ENCODE measurements at places on chromosomes 3 and 15.

GRCh38 chr3:168615493-168616020 is 519.8 kb upstream of the GOLIM4 start:
- DNase-seq = no peak

- DNase-seq = no peak
These were observed 322.5 kb upstream of the ICE2 start for GRCh38 chr15:60801395-60801794.

DNA sequence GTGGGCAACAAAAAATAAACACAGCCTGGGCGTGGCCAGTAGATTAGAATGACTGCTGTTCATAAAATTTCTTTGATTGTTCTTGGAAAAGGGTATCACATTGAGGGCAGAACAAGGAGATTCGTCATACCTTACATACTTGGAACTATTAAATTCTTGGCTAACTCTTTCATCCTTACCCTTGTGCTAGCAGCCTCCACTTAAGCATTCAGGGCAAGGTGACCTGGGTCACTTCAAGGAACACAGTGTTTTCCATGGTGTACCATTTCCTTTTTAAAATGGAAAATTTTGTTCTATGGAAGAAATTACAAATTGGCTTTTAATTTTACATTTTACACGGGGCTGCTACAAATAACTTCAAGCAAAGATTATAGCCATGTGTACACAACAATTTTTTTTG is 60.8 kb downstream of the MINDY4B start:
- DNase-seq = no peak

GRCh38 chr3:61701011-61701410 is 139.6 kb downstream of the PTPRG start:
- no peak for DNase-seq

GRCh38 chr3:134533493-134533892 is 47.6 kb downstream of the CEP63 start:
- DNase-seq = no peak

DNA sequence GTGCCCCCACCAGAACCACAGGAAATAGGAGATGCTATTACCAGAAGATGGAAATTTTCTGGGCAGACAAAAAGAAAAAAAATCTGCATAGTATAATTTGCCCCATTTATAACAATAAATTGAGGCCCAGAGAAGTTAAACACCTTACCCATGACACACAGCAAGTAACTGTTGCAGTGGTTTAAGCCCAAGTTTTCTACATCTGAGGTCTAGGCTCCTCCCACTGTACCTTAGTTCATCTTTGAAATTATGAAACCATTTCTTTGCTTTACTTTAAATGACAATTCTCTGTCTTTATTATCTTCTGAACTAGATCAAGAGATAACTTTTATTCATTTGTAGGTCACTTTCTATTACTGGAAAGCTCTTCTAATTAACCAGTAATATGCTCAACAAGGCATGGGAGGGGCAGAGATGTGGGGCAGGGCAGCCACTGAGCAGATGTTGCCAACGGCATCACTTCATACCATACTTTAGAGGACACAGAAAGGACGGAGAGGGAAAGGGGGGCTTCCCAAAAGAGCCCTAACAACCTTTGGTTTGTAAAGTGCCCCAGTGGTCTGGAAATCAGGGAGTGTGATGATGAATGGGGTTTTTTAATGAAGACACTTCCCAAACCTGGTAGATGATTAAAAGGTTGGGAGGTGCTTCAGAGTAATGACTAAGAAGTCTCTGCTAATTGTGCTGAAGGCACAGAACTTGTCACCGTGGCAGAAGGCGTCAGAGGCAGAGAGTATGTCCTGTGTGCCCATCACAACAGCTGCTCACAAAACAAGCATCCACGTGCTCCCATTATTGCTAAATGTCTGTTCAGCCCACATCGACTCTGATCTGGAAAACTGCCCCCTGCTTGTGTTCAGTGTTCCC is 342.5 kb downstream of the SHQ1 start:
- DNase-seq = no peak

- DNase-seq = no peak
These were observed 84.1 kb downstream of the WNT5A start for GRCh38 chr3:55402886-55403609.

- DNase-seq = no peak
These were observed 70.5 kb upstream of the FOXB1 start for GRCh38 chr15:59933607-59934006.

DNA sequence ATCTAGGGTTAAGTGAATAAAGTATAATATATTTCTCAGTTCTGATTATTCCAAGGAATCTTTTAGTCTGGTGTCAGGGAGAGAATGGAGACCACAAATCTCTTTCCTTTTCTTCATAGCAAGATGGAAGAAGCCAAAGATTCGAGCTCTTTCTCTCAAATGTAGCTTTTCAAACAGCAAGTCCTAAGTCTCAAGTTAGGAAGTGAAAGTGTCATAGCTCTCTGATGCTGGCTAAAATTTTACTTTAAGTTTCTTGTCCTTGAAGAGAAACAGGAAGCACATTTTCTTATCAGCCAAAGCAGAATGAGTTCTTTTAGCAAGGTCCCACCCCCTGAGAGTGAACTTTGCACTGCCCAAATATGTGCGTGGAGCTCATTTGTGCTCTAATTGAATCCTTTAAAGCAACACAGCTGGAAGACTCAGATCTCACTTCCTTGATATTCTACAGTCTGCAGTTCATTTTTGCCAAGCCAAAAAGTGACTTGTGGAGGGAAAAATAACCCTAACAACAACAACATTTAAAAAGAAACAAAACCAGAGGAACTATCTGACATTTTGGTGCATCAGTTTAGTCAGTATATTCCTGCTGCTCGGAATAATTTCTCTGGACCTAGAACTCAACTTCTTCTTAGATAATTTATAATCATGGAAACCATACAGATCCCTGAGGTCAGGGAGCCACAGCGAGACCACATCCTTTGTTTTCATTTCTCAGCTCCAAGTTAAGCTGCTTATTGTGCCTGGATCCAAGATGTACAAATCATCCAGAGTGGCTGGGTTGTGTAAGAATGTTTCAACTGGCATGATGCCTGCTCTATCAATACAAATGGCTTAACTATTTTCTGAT is 238.7 kb upstream of the P2RY1 start:
- DNase-seq = no peak

DNA sequence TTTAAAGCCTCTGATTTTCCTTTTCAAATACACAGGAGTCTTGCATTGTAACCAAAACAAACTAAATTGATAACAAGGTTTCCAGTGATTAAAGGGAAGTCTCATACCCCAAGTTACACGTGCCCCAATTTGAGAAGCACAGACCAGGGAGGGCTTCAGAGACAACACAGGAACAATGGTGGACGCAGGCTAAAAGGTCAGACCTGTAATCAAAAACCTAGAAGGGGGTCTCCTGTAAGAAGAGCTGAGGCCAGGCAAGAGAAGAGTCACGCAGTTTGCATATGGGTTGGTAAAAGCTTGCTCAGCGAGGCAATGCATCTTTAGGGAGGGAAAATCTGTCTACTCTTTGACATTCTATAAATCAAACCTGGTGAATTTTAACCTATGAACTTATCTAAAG is 58.6 kb upstream of the MCF2L2 start:
- DNase-seq = no peak

DNA sequence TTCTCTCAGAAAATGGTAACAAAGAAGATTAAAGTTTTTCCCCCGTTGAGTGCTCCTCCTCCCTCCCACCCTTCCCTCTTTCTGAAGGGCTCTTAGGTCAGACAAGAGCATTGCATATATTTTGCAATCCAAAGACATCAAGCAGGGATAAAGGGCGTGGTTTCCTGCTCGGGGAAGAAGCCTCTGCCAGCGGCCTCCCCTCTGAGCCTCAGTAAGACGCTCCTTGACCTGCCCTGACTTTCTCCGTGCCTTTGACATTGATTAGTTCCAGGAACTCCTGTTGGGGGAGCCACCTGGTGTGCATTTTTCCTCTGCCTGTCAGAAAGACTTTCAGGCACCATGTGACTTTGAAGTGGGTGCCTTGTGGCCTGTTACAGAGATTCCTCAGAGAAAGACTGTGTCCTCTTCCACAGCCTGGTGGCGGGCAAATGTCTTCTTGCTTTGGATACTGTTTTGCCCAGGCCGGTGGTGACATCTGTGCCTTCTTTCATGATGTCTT is 87.2 kb upstream of the TBL1XR1 start:
- peak; percentile 11 for DNase-seq

- no peak for DNase-seq
These were observed 11.1 kb downstream of the ISLR start for GRCh38 chr15:74184582-74185091.
